ENCODE measurements at places on chromosomes 12 and 14.

DNA sequence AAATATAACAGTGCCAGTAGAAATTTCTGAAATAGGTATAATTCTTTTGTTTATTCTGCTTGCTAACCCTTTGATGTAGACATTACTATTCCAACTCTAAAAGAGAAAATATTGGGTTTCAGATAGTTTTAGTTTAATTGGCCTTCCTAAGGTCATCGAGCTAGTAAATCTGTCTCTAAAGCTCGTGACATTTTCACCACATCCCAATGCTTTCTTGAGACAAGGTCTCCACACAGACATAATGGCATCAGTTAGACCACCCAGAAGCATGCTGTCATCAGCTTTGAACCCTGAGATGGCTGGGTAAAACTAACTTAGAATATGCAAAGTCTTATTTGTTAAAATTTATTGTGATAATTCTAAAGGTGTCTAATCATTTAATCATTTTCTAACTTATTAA lies 52.0 kb downstream of the PIK3C2G start:
- DNase-seq: no peak

GRCh38 chr12:53051058-53051880 lies 1.4 kb downstream of the TNS2 start:
- peak; percentile 62 for DNase-seq

- no peak for DNase-seq
Measured at GRCh38 chr12:82124711-82125380, 233.3 kb downstream of the CCDC59 start.

DNA sequence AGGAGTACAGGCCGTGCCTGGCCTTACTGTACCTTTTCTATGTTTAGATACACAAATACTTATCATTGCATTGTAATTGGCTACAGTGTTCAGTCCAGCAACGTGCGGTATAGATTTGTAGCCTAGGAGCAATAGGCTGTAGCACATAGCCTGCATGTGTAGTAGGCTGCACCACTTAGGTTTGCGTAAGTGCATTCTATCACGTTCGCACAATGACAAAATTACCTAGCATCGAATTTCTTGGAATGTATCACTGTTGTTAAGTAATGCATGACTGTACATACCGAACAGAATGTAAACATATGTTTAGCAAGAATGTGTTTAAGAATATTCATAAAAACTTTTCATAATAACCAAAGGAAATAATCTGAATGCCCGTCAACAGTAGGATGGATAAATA lies 31.9 kb downstream of the VRTN start:
- no peak for DNase-seq

DNA sequence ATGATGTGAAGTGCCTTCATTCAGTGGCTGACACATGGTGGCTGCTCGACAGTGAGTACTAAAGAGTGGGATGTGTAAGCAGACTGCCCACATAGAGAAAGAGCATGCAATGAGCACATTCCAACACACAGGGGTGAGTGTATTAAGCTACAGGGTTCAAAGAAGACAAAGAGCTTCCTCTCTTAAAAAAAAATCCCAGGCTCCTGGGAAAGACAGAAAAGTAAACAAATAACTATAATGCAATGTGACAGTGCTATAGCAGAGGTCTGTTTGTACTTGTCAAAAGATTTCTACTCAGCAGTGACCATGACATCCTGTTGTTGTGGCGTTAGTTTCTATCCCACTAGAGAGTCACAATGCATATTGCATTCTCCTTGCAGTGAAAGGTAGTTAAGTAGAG lies 12.4 kb upstream of the PCNX1 start:
- peak; percentile 62 for DNase-seq

- peak; percentile 23 for DNase-seq
Measured at GRCh38 chr14:87196436-87196835, 796.5 kb downstream of the GALC start.

DNA sequence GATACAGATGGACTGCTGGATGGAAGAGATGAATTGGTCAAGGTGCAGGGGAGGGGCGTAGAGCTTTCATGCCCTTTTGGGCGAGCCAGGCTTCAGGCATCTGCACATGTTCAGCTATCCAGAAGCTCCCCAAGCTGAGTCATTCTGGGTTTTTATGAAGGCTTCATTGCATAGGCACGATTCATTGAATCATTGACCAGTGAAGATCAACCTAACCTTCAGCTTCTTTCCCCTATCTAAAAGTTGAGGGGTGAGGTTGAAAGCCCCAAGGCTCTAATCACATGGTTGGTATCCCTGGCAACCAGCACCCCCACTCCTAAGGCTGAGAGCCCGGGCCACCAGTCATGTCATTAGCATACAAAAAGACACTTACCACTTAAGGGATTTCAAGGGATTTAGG lies 36.3 kb downstream of the RPS29 start:
- no peak for DNase-seq

DNA sequence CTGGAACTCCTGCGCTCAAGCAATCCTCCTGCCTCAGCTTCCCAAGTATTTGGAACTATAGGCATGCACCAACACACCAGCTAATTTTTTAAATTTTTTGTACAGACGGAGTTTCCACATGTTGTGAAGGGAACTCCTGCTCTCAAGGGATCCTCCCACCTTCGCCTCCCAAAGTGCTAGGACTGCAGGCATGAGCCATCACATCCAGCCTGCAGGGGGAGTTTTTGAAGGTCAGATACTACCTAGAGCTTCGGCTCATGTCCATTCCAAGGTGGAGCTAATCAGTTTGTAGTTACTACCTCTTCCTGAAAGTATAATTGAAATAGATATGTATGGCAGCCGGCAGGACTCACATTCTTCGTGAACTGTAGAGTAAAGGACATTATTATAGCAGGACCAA lies 3.7 kb upstream of the TAS2R19 start:
- DNase-seq: no peak

- no peak for DNase-seq
Measured at GRCh38 chr12:19462406-19462805, 23.1 kb downstream of the AEBP2 start.

DNA sequence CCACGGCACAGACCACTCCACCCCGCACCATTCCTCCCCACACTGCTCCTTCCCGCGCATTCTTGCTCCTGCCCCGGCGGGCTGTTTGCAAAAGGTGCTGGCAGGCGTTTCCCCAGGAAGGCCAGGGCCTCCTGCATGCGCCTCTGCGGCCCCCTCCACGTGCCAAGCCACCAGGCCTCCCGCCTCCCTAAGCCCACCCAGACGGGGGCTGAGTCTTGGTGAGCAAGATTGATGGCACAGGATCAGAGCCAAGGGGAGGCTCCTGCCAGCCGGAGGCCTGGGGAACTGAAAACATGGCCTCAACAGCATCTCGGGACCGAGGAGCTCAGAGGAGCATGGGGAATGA lies 328.3 kb upstream of the DIO3 start:
- no peak for DNase-seq

DNA sequence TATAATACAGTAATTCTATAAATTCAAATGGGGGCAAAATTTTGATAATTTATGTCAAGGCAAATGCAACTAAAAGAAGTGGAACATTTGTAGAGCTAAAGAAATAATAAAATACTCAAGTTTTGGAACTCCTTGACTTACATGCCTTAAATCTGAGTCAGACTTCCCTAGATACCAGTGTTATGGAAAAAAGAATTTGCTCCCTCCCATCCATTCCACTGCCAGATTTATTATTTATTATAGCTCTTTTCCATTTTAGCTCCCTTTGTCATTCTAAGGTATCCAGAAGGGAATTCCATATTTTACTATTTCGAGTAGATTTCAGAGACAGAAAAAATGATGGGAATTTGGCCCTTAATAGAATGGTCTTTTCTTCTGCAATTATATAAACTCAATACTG lies 44.0 kb downstream of the RHOJ start:
- DNase-seq: peak; percentile 84

GRCh38 chr14:45947830-45948229 lies 694.8 kb upstream of the MIS18BP1 start:
- DNase-seq: no peak

- peak; percentile 4 for DNase-seq
Measured at GRCh38 chr12:32918890-32919801, 22.6 kb upstream of the PKP2 start.

DNA sequence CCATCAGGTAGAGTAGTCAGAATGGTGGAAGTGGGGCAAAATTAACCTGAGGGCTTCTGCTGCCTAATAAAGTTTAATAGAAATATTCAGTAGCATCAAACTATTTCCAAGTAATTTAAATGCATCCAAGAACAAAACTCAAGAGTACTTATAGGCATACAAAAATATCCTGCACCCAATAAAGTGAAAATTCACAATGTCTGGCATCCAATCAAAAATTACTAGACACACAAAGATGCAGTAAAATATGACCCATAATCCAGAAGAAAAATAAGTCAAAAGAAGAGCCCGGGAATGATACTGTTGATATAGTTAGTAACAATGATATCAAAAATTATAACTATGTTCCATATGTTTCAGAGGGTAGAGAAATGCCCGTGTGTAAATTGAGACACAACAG lies 95.3 kb downstream of the TMEM117 start:
- no peak for DNase-seq

DNA sequence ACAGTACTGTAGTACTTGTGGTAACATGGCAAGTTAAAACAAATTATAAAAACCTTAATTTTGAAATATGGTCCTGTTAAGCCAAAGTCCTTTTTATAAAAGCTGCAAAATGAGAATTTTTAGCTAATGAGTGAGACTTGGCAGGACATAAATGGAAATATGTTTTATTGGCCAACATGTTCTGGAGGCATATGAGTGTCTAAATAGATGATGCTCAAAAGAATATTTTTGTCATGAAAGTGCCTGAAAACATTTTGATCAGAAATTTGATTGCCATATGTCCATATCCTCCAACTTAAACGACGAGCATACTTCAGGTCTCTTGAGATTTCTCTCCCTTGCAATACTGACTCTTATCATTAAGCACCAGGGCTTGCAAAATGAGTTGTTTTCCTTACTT lies 972.6 kb downstream of the TMTC2 start:
- no peak for DNase-seq

- peak; percentile 34 for DNase-seq
Measured at GRCh38 chr12:118332511-118332910, 40.2 kb downstream of the TAOK3 start.

GRCh38 chr14:33862261-33862802 lies 88.5 kb downstream of the EGLN3 start:
- DNase-seq: no peak

DNA sequence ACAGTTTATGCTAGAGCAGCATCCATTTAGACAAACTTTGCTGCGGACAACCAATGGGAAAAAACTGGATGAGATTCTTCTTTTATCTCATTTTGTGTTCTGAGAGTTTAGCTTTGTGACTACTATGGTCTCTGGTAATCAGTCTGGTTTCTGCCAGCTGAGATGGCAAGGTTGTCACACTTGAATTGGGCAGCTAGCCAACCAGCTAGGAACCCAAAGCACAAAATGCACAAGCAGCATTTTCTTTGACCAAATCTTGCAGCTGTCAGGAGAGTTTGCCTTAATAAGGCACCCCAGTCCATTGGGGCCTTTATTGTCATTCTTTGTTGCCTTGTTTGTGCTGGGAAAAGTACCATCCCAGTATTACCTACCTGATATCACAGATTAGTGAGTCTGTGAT lies 34.0 kb upstream of the ETV6 start:
- DNase-seq: no peak

- DNase-seq: peak; percentile 40
Measured at GRCh38 chr14:68619790-68620574, 172.9 kb downstream of the ZFP36L1 start.

GRCh38 chr12:109518820-109519665 lies 41.6 kb downstream of the UBE3B start:
- DNase-seq: peak; percentile 89

DNA sequence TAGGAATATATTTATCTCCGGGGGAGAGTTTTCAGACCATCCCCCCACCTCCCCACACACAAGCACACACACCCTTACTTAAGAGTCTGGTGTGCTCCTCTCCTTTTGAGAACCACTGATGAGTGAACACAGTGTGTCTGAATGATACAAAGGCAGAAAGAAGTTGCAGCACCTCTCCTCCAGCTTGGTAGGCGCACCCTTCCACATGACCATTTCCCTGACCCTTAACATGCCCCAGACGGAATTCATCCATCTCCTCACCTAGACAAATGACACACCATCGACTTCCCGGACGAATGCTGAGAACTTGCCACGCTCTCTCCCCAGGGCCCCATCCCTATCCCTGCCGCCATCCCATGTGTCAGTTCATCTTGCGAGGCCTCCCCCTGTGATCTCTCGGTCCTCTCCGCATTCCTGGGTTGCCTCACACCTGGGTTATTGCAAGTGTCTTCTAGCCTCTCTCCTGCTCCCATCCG lies 3.9 kb downstream of the TNFRSF1A start:
- no peak for DNase-seq

GRCh38 chr12:53287741-53288216 lies 7.6 kb upstream of the PFDN5 start:
- peak; percentile 60 for DNase-seq

- peak; percentile 7 for DNase-seq
Measured at GRCh38 chr14:65949711-65950516, 536.3 kb upstream of the CCDC196 start.

DNA sequence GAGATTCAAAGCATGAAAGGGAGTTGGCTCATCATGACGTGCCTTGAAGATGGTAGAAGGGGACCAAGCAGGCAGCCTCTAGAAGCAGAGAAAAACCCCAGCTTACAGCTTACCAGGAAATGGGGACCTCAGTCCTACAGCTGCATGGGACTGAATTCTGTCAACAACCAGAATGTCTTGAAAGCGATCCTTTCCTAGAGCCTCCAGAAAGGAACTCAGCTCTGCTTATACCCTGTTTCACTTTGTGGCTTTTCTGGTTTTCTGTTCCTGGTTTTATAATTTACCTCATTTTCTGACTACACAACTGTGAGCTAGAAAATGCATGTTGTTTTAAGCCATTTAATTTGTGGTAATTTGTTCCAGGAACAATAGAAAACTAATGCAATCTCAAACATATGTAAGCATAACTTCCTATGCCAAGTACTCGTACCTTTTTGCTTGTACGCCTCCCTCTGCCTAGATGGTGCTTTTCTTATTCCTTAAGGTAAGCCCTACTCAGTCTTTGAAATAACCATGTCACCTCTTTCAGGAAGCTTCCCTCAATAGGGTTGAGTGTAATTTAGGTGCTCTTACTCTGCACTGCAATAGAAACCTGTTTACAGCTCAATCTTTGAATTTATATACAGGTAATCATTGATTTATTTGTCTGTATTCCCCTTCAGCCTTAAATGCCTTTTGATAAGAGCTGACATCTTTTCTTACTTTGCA lies 348.8 kb downstream of the TMEM117 start:
- no peak for DNase-seq

DNA sequence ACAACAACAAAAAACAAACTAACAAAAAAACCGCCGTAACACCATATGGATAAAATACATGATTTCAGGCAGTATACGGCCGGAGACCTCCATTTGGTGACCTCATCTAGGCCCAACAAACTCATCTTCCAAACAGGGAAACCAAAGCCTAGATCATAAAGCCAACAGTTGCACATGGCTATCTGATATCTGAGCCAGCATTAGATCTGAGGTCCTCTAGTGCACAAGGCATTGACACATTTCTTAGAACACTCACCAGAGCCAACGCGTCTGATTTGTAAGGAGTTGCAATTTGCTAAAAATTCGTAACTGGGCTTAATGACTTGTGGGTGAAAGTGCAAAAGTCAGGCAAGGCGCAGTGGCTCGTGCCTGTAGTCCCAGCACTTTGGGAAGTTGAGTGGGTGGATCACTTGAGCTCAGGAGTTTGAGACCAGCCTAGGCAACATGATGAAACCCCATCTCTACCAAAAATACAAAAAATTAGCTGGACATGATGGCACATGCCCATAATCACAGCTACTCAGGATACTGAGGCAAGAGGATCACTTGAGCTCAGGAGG lies 42.0 kb upstream of the NUDT4 start:
- DNase-seq: no peak
